ENCODE measurements at places on chromosomes 16 and 17.

DNA sequence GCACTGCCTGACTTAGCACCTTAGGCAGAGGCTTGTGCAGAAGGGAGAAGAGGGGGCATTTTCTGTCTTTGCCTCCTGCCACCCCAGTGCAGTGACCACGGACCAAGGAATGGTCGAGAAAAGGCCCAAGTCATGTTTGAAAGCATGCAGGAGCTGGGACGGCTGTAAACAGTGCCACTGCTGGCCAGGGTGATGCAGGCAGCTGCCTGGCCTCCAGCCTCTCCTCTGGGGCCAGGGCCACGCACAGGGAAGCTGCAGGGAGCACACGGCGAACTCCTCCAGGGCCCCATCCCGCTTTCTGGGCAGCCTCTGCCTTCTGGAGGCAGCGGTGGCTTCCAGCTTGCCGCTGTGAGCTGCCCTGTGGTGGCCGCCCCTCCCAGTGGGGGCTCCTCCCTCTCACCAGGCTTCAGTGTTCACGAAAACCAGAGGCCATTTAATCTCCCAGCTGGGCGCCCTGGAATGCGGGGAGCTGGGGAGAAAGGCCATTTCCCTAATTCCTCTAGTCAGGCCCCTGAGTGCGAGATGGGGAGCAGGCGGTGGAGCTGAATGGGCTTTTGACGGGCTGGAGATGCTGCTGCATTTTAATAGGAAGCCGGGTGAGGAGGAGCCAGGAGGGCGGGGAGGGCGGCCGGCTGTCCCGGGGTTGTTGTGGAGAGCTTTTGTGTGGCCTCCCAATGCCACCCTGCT, 28.7 kb upstream of the DNAI2 start:
- DNase-seq: no peak

DNA sequence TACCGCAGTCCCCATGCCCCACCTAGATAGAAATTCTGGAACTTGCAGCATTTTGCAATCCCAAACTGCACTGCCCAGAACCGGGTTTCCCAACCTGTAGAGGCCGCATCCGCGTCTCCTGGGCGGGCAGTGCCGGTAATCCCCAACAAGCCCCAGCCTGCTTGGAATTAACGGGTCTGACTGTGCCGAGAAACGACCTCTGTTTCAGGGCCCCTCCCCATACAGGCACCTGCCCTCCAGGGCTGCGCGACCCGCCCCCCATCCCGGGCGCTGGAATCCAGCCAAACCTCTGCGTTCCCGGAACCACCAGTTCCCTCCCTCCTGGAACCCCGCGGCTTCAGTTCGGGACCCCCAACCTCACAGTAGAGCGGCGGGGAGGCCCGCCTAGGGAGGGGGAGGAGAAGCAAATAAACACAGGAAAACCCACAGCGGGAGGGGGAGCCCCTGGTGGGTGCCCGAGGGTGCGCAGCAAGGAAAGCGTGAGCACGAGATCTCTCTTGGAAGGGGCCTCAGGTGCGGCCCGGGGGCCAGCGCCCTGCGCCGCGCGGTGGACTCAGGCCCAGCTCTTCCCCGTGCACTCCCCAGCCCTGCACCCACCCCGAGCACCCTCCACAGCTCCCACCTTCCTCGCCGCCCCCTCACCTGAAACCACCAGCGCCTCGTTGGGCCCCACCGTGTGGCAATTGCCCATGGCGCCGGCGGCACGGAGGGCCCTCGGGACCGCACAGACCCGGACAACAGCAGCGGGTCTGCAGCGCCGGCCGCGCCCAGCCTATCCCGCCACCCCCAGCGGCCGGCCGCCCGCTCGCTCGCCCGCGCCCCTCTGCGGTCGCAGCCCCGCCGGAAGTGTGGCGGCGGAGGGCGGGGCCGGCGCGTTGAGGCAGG, at the start of gene FLOT2:
Gene FLOT2 (minus strand): TSS at position 850 of the 885 bp plus-strand sequence. CDS start 159 bp downstream, at position 691.
- peak; percentile 55 for DNase-seq

DNA sequence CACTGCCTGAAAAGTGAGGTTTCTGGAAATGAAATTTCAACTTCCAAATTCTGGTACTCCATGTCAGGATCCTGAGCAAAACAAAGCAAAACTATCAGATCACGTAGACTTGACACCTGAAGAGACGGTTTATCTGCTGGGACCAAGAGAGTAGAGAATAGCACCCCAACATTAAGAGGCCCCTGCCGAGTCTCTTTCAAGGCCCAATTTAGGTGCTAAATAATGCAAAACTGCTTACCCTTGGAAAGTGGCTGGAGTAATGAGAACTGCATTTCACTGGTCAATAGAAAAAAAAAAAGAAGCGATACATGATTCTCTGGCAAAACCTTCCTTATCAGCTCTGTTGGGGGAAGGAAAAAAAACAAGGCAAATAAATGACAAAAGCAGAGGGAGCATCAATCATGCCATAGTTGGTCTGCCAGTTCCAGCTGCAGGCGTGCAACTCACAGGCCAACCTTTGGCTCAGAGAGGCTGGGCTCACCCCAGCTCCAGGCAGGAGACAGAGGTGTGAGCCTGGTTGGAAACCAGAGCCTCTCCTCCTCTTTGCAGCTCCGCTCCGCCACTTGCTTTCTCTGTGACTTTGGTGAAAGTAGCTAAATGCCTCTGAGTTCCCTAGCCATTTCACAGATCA, 595.2 kb downstream of the TOX3 start:
- peak; percentile 49 for DNase-seq

DNA sequence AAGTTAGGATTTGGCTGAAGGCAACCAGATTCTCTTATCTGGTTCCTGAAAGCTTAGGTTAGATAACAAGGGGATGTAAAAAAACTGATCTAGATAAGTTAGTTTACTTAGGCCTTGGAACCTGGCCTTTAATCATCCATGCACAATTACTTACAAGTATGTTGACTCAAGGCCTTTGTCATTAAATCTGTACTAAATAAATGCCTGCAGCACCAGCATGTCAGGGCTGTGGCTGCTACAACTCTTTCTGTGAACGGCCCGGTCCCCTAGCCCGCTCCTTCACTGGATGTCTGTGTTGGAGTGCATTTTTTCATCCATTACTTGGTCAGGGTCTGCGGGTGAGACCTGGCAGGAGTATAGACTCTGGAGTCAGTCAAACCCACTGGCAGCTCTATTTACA, 48.4 kb upstream of the ALDH3A1 start:
- DNase-seq: no peak

DNA sequence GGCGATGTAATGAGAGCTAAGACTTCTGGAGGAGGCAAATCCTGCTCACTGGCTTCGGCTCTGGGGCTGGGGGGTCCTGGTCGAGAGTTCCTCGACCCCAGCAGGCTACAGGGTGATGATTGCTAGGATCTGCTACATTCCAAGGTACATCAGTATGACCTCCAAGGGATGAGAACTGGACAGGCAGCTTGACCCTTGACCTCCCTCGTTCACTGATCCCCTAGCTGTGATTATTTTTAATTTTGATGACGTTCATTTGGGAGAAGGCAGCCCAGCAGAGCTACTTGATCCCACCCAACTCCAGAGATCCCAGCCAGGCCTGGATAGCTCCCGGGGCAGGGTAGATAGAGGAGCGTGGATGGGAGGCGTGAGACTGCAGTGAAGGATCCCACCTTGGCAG, 242.3 kb downstream of the MAF start:
- no peak for DNase-seq

- no peak for DNase-seq
Measured at GRCh38 chr16:69316595-69317034, 5.5 kb downstream of the VPS4A start.

GRCh38 chr16:79092846-79093245, 507.7 kb downstream of the MAF start:
- no peak for DNase-seq
